ENCODE measurements at places on chromosomes 12 and 14. TPM values are rescaled to one million over a fixed set of nuclear protein-coding genes. Genes with fewer than 3 reads are reported as not detected.

OVCH1 gene
- total RNA-seq, result not detected

MMP14 gene
- total RNA-seq, result 0.45 TPM

NINJ2 gene
- total RNA-seq, result 1.1 TPM

APOF gene
- not detected for total RNA-seq

PDZRN4 gene
- total RNA-seq, result not detected

All from A549 treated with GW870086 at 1 μM for 4 hours (cell line).